ENCODE measurements at places on chromosomes 5 and 9. TPM values are rescaled to one million over a fixed set of nuclear protein-coding genes. Genes with fewer than 3 reads are reported as not detected.

WNK2 gene
- total RNA-seq: not detected

EIF4EBP3 gene
- total RNA-seq: 5.2 TPM

PCDHA6 gene
- total RNA-seq: not detected

MARCOL gene
- total RNA-seq: not detected

CDH12 gene
- not detected for total RNA-seq

PCDHB15 gene
- total RNA-seq: 1.8 TPM

GFM2 gene
- total RNA-seq: 28.3 TPM

PDZD2 gene
- total RNA-seq: 1.8 TPM

CARTPT gene
- not detected for total RNA-seq

MSX2 gene
- total RNA-seq: 2.3 TPM

ADGRD2 gene
- total RNA-seq: not detected

CBY3 gene
- not detected for total RNA-seq

FAM221B gene
- total RNA-seq: not detected

NFIB gene
- total RNA-seq: 81.8 TPM

HMCN2 gene
- not detected for total RNA-seq

RRAGA gene
- total RNA-seq: 97.9 TPM

DAP gene
- 33.2 TPM for total RNA-seq

RBM27 gene
- total RNA-seq: 10.9 TPM

TAS2R1 gene
- total RNA-seq: not detected

S1PR3 gene
- 144 TPM for total RNA-seq

ANXA1 gene
- 440 TPM for total RNA-seq

KCNT1 gene
- not detected for total RNA-seq

TMEM215 gene
- not detected for total RNA-seq

RASGEF1C gene
- not detected for total RNA-seq

SPINK5 gene
- not detected for total RNA-seq

MAST4 gene
- total RNA-seq: 15.9 TPM

FBN2 gene
- 61.7 TPM for total RNA-seq

CCDC183 gene
- 0.18 TPM for total RNA-seq

IL7R gene
- 4.2 TPM for total RNA-seq

LPAR1 gene
- total RNA-seq: 57.3 TPM

PSAT1 gene
- total RNA-seq: 182 TPM

HSPB3 gene
- total RNA-seq: not detected

SELENOP gene
- total RNA-seq: 25.3 TPM

PKN3 gene
- total RNA-seq: 9.7 TPM

ISOC1 gene
- 18.8 TPM for total RNA-seq

TAL2 gene
- not detected for total RNA-seq

TSSK1B gene
- 0.97 TPM for total RNA-seq

Measured in cardiac atrium fibroblast (primary cell).